ENCODE measurements at places on chromosomes 5 and 9. TPM values are rescaled to one million over a fixed set of nuclear protein-coding genes. Genes with fewer than 3 reads are reported as not detected.

GRCh38 chr5:64884541-64884940, 115.8 kb downstream of the CWC27 start:
- no peak for DNase-seq

DNA sequence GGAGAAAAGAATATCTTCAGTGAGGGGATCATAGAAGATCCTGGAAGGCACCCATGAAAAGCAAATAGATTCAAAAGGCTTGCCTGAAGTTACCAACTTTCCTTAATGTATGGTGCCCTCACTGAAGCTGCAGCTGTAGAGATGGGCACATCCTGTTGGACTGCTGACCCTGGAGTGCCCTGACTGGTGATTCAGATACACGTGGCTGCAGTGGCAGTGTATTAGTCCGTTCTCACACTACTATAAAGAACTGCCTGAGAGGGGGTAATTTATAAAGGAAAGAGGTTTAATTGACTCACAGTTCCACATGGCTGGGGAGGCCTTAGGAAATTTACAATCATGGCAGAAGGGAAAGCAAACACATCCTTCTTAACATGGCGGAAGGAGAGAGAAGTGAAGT, 80.3 kb downstream of the OSMR start:
- no peak for DNase-seq

GRCh38 chr5:167684251-167684650, 607.2 kb upstream of the WWC1 start:
- DNase-seq: no peak

DNA sequence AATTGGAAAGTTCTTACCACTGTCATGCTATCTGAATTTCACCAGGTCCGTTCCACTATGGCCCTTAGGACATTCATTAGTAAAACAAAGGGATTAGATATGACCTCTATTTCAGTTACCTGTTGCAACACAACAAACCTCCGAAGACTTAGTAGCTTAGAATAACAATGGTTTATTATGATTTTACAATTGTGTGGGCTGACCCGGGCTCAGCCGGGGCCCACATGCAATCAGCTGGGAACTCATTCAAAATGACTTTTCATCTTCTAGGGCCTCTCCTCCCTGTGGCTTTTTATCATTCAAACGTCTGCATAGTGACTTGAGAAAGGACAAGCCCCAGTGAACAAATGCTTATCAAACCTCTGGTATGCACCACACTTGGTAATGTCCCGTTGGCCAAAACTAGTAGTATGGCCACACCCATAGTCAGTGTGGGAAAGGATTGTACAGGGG, 2.3 kb upstream of the FBXW11 start:
- no peak for DNase-seq

DNA sequence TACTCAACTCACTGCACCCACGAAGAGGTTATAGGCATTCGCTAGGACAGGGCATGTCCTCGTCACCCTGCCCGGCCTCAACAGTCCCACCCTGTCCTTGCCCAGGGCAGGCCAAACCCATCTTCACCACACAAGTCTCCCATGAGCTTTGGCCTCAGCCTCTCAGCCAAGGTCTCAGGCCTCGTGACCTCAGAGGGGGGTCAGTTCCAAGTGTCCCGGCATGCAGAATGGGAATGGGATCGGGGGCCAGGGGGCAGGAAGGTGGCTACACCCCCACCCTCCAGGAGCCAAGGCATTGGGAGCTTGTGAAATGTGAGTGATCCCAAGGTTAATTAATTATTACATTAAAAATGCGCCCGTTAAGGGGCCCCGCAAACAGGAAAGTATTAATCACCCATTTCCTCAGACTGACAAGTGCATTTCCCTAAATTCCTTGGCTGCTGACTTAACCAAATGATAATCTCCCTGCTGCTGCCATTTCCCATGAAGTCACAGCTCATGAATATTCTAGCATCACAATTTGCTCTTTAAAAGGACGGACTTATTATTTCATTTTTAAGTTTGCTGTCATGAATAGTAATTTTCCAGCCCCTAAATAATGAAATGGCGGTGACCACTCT, 8.0 kb upstream of the UBAC1 start:
- DNase-seq: no peak

- no peak for DNase-seq
Measured at GRCh38 chr5:82183828-82184227, 94.3 kb downstream of the RPS23 start.

Gene PELO
- 22.4 TPM for total RNA-seq

DNA sequence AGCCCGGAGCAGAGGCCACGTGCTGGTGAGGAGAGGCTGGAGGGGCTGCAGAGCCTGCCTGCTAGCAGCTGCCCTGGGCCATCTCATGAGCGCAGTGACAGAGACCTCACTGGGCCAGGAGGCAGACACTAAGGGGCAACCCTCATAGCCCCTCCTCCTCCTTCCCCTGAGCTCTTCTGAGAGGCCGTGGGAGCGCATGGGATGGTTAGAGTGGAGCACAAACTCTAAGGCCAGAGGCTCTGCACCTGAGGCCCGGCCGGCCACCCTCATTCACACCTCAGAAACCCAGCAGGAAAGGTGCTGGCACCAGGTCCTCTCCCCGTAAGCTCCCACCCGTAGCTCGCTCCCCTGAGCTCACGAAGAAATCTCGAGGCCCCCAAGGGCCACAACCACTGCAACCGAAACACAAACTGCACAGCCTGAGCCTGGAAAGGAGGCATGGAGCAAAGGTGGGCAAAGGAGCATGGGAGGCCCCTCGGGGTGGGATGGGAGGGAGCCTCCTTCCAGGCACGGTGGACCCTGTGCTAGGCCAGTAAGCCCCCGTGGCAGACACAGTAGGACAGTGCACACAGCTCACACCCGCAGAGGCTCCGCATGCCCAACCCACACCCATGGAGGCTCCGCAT, 17.7 kb downstream of the CAMSAP1 start:
- DNase-seq: no peak

Gene ARID3C
- not detected for total RNA-seq

Gene CDH9
- total RNA-seq: not detected

DNA sequence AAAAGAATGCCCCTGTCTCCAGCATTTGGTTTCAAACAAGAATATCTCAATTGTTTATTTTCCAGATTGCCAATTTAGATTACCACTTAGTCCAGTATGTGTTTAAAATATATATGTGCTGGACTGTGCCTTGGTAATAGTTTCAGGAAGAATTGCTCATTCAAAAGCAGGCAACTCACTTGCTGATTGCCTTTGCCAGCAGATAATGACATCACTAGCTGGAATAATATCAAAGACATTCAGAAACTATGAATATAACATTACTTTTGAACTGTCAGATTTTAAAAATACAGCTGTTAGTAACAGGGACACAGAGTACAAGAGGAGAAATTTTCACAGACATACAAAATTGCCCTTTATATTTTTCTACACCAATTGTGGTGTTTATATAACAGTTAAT, 96.0 kb upstream of the ITGA2 start:
- no peak for DNase-seq
